ENCODE measurements at places on chromosomes 3 and 15. TPM values are rescaled to one million over a fixed set of nuclear protein-coding genes. Genes with fewer than 3 reads are reported as not detected.

FBXO40 gene
- total RNA-seq = not detected

GALK2 gene
- 29.0 TPM for total RNA-seq

MASP1 gene
- total RNA-seq = not detected

CPLX3 gene
- total RNA-seq = not detected

HDC gene
- not detected for total RNA-seq

- H3K27ac ChIP-seq = no peak overlapping the region
- no peaks in the 10 kb centered on the region for H3K36me3 ChIP-seq
- no peaks in the 10 kb centered on the region for H3K27me3 ChIP-seq
- no peak overlapping the region for H3K4me3 ChIP-seq
- DNase-seq = no peak
These were observed 69.7 kb upstream of the ARL6 start for GRCh38 chr3:97694876-97695275.

GRCh38 chr3:126279853-126280252 is 77.4 kb downstream of the KLF15 start:
- no peaks in the 10 kb centered on the region for H3K27me3 ChIP-seq
- peaks cover 5% of the 10 kb centered on the region for H3K4me1 ChIP-seq
- DNase-seq = no peak
- H3K27ac ChIP-seq = no peak overlapping the region
- no peak overlapping the region for H3K4me3 ChIP-seq

DNA sequence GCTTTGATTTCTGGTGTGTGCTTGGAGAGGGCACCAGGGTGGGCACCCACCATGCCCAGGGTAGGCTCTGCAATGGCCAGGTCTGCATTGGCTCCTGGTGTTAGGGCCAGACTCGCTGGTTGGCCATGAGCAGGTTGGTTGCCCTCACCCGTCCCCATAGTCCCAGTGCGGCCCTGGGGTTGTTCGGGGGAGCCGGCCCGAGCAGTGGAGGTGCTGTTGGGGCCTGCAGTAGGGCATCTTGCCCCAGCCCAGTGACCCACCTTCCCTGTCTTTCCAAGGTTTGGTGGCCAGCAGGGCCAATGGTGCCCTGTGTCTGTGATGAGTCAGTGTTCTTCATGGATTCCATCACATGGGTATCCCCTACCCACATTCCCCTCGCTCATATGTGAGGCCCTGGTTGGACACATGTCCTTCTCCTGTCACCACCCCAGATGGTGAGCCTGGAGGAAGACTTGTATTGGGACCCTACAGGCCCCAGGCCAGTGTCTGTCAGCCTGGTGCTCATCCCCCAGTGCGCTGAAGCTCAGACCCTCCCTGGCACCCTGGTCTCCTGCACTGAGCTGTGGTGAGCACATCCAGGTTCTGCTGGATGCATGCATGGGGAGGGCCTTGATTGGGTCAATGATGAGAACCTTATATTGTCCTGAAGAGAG is 190.1 kb downstream of the UBE3A start:
- no peaks in the 10 kb centered on the region for H3K36me3 ChIP-seq
- DNase-seq = no peak
- H3K27me3 ChIP-seq = no peaks in the 10 kb centered on the region
- H3K4me3 ChIP-seq = no peak overlapping the region
- no peak overlapping the region for H3K27ac ChIP-seq

- H3K4me1 ChIP-seq = no peaks in the 10 kb centered on the region
- H3K4me3 ChIP-seq = no peak overlapping the region
- H3K27me3 ChIP-seq = no peaks in the 10 kb centered on the region
These were observed 75.5 kb downstream of the DPH6 start for GRCh38 chr15:35470441-35470840.

GRCh38 chr3:105246536-105246935 is 120.2 kb upstream of the ALCAM start:
- no peak overlapping the region for H3K4me3 ChIP-seq
- no peaks in the 10 kb centered on the region for H3K27me3 ChIP-seq
- DNase-seq = no peak
- H3K36me3 ChIP-seq = no peaks in the 10 kb centered on the region
- no peaks in the 10 kb centered on the region for H3K4me1 ChIP-seq
- H3K27ac ChIP-seq = no peak overlapping the region

DNA sequence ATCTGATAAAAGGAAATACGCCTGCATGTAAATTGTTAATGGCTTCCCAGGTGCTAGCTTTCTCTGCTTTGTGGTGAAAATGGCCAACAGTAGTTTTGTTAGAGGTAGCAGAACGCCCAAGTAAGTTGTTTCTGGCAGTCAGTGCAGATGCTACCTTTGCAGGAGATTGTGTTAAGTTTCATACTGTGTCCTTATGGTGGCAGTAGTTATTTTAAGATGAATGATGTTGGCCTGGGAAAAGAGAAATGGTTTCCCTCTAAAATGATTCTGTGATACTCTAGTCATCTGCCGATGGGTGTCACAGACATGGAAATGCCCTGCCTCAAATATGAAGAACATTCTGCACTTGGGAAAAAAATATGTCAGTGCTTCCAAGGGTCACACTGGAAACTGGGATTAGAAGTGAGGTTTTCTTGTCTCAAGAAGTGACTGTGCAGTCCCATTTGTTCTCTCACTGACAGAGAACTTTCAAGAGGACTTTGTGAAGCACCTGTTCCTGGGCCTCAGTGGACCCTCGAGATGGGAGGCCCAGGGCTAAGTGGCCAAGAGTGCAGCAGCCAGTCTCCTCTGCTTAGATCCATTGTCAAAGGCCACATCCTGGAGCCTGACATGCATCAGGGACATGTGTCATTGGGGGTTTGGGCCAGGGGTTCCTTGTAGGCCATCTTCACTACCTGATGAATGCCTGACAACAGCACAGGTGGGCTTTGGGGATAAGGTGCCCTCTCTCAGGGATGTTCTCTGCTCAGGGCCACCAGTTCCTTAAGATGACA is 393.3 kb downstream of the CACNA2D3 start:
- no peak for DNase-seq
- no peaks in the 10 kb centered on the region for H3K4me1 ChIP-seq
- peaks cover 4% of the 10 kb centered on the region for H3K27me3 ChIP-seq
- H3K36me3 ChIP-seq = no peaks in the 10 kb centered on the region
- no peak overlapping the region for H3K4me3 ChIP-seq

DNA sequence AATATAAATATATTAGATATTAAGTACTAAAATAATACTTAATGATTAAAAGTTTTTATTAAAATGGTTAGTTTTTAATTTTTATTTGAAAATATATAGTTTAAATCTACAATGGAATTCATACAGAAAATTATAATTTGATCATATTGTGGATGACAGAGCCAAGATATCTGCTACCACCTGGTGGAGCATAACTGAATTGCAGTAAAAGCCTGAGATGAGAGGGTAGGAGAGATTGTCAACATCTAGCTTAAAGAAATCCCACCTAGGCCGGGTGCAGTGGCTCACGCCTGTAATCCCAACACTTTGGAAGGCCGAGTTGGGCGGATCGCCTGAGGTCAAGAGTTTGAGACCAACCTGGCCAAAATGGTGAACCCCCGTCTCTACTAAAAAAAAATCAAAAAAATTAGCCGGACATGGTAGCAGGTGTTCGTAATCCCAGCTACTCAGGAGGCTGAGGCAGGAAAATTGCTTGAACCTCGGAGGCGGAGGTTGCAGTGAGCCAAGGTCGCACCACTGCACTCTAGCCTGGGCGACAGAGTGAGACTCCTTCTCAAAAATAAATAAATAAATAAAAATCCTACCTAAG is 25.1 kb upstream of the CSTA start:
- no peak overlapping the region for H3K4me3 ChIP-seq
- DNase-seq = no peak
- no peaks in the 10 kb centered on the region for H3K36me3 ChIP-seq
- no peak overlapping the region for H3K27ac ChIP-seq
- H3K4me1 ChIP-seq = 0 out of 2 replicates have a peak, but pooled peaks cover 7% of the 10 kb centered on the region

GRCh38 chr15:75648156-75649000 is 666 bp downstream of the SNX33 start:
- no peaks in the 10 kb centered on the region for H3K27me3 ChIP-seq
- peak overlapping the region; percentile 46 for H3K27ac ChIP-seq
- peak; percentile 45 for DNase-seq
- H3K36me3 ChIP-seq = no peaks in the 10 kb centered on the region
- H3K4me1 ChIP-seq = peaks cover 66% of the 10 kb centered on the region
